Chondrocyte (in vitro differentiated cells): ENCODE measurements at places on chromosomes 16 and 17.

GRCh38 chr16:89442588-89442987, 47.8 kb downstream of the ANKRD11 start:
- DNase-seq, result no peak
- peaks cover 92% of the 10 kb centered on the region for H3K4me1 ChIP-seq
- no peaks in the 10 kb centered on the region for H3K36me3 ChIP-seq
- peak overlapping the region; percentile 99 for H3K27ac ChIP-seq
- peak overlapping the region; percentile 50 for H3K4me3 ChIP-seq

GRCh38 chr17:74164446-74165045, 38.9 kb upstream of the RPL38 start:
- no peaks in the 10 kb centered on the region for H3K36me3 ChIP-seq
- no peaks in the 10 kb centered on the region for H3K4me1 ChIP-seq
- no peak for DNase-seq
- peaks cover 32% of the 10 kb centered on the region for H3K27me3 ChIP-seq
- H3K27ac ChIP-seq, result no peak overlapping the region

- no peaks in the 10 kb centered on the region for H3K4me1 ChIP-seq
- H3K36me3 ChIP-seq, result no peaks in the 10 kb centered on the region
- no peak for DNase-seq
- H3K27ac ChIP-seq, result no peak overlapping the region
Observed at GRCh38 chr17:29331075-29331707, 37.2 kb upstream of the NUFIP2 start.

DNA sequence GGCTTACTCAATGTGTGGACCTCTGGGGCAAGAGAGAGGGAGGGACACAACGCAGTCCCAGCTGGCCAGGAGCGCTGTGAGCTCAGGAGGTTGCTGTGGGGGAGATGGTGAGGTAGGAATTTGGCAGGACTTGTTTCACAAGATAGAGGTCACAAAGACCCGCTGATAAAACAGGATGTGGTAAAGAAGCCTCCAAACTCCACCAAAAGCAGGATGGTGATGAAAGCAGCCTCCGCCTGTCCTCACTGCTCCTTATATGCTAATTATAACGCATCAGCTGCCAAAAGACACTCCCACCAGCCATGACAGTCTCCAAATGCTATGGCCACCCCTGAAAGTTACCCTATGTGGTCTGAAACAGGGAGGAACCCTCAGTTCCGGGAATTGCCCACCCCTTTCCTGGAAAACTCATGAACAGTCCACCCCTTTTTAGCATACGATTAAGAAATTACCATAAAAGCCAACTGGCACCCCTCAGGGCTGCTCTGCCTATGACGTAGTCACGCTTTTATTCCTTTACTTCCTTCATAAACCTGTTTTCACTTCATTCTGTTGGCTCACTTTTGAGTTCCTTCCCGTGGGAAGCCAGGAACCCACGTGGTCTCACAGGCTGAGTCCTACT, 5.3 kb upstream of the EIF4A3 start:
- H3K4me1 ChIP-seq, result peaks cover 40% of the 10 kb centered on the region
- H3K27me3 ChIP-seq, result no peaks in the 10 kb centered on the region
- H3K36me3 ChIP-seq, result no peaks in the 10 kb centered on the region
- H3K27ac ChIP-seq, result peak overlapping the region; percentile 88
- no peak overlapping the region for H3K4me3 ChIP-seq

DNA sequence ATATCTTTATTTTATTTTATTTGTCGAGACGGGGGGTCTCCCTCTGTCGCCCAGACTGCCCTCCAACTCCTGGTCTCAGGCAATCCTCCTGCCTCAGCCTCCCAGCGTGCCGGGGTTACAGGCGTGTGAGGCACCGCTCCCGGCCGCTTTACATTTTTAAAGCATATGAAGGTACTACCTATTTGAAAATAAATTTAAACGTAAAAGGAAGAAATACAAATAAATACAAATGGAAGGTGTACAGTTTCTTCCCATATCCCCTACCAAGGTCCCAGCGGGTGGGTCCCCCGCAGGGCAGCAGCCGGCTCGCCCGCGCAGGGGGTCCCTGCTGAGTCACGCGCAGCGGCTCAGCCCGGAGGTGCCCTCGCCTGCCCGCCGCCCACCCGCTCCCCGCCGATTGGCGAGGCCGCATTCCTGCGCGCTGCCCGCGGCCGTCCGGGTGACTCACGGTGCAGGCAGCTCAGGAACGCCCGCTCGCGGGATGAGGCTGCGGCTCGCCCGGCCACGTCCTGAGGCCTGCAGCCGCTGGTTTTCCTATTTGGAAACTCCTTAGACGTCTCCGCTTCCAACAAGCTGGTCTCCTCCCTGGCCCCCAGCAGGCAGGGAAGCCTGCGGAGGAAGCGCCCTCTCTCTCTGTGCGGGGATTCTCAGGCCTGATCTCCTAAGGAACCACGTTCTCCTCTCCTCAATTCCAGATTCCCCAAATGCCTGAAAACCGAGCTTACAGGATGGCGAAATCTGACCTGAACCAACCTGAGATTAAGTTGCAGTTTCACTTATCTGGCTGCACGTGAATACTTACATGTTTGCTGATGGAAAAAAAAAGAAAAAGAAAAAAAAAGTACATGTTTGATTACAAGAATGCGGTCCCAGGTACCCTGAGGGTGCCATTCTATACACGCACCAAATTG, 54.8 kb upstream of the MAP3K14 start:
- peak overlapping the region; percentile 60 for H3K4me3 ChIP-seq
- peaks cover 46% of the 10 kb centered on the region for H3K4me1 ChIP-seq
- DNase-seq, result peak; percentile 99
- no peaks in the 10 kb centered on the region for H3K27me3 ChIP-seq
- H3K36me3 ChIP-seq, result no peaks in the 10 kb centered on the region
- H3K27ac ChIP-seq, result peak overlapping the region; percentile 99

DNA sequence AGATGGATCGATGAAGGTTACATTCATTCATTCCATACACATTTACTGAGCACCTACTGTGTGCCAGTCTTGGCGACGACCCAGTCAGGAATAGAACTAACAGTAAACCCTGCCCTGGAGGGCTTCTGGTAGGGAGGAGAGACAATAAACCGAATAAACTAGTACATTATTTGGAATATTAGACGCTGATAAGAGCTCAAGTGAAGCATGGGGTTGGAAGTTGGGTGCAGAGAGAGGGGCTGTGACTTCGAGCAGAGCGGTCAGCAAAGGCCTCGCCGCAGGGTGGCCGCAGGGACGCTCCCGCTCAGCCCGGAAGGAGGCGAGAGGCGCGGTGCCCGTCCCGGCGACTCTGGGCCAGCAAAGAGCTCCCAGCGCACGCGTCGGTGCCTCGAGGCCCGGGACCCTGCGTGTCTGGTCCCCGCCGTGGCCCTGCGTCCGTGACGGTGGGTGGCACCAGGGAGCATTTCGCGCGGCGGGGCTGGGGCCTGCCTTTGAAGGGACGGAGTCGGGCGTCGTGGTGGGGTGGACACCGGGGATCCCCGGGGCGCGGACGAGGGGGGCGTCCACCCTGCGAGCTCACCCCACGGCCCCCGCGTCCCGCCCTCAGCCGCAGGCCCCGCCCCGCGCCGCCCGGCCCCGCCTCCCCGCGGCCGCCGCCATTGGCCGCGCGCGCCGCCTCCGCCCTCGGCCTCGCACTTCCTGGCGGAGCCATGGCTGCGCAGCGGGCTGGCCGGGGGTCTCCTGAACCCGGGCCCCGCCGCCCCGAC, at the start of gene KLHL36:
Gene KLHL36, plus strand, starts transcription at position 684 of the 767 bp plus-strand sequence. CDS start 2,357 bp downstream, outside the sequence.
- peak within 1 kb of the TSS; percentile 79 for H3K27ac ChIP-seq
- no peak for DNase-seq
- peaks cover 3% of the 10 kb centered on the region for H3K36me3 ChIP-seq
- H3K4me1 ChIP-seq, result peaks cover 34% of the 10 kb centered on the region
- peak within 1 kb of the TSS; percentile 74 for H3K4me3 ChIP-seq
- peaks cover 2% of the 10 kb centered on the region for H3K27me3 ChIP-seq

GRCh38 chr17:65931246-65932149, 260.4 kb downstream of the CEP112 start:
- no peak for DNase-seq
- H3K36me3 ChIP-seq, result peaks cover 12% of the 10 kb centered on the region
- H3K27me3 ChIP-seq, result no peaks in the 10 kb centered on the region
- H3K27ac ChIP-seq, result peak overlapping the region; percentile 49
- peaks cover 13% of the 10 kb centered on the region for H3K4me1 ChIP-seq

GRCh38 chr16:53058882-53059281, 4.1 kb downstream of the CHD9 start:
- no peak for DNase-seq
- peaks cover 2% of the 10 kb centered on the region for H3K36me3 ChIP-seq
- peak overlapping the region; percentile 45 for H3K27ac ChIP-seq
- H3K4me3 ChIP-seq, result no peak overlapping the region
- H3K27me3 ChIP-seq, result no peaks in the 10 kb centered on the region

GRCh38 chr16:82421851-82422250, 204.9 kb upstream of the CDH13 start:
- no peaks in the 10 kb centered on the region for H3K36me3 ChIP-seq
- peaks cover 19% of the 10 kb centered on the region for H3K27me3 ChIP-seq
- no peak overlapping the region for H3K27ac ChIP-seq

DNA sequence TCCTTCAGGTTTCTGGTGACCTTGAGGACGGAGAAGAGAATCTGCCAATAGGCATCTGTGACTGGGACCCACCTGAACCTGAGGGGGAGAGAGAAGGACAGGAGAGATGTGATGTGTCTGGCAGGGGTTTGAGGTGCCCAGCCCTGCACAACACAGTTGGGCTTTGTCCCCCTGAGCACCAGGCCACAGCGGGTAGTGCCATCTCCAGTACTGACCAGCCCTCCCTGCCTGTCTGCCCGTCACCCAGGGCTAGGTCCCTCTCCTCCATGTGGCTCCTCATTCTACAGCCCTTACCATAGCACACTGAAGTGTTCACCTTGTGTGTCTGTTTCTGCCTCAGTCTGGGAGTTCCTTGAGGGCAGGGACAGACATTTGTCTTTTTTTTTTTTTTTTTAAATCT, 30.8 kb downstream of the NLRP1 start:
- no peak overlapping the region for H3K4me3 ChIP-seq
- no peak overlapping the region for H3K27ac ChIP-seq
- H3K36me3 ChIP-seq, result peaks cover 10% of the 10 kb centered on the region

DNA sequence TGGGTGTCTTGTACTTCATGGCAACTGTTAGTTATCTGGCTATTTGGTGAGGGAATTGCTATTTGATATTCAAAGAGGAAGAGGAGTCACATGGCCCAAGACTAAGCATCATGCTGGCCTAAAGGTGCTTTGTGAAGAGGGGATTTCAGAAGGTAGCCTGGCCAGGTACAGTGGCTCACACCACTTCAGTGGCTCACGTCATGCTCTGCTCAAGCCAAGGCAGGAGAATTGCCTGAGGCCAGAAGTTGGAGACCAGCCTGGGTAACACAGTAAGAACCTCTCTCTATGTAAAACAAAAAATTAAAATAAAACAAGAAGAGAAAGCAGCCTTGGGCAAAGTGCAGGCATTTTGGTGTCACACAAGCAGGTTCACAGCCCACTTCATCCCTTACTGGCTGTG, 6.4 kb upstream of the MT1B start:
- H3K4me1 ChIP-seq, result peaks cover 4% of the 10 kb centered on the region
- H3K36me3 ChIP-seq, result peaks cover 2% of the 10 kb centered on the region
- H3K4me3 ChIP-seq, result no peak overlapping the region
- H3K27me3 ChIP-seq, result peaks cover 57% of the 10 kb centered on the region

- H3K27me3 ChIP-seq, result peaks cover 17% of the 10 kb centered on the region
- H3K27ac ChIP-seq, result no peak overlapping the region
- H3K36me3 ChIP-seq, result no peaks in the 10 kb centered on the region
- peaks cover 14% of the 10 kb centered on the region for H3K4me1 ChIP-seq
- peak overlapping the region; percentile 65 for H3K4me3 ChIP-seq
- DNase-seq, result no peak
Observed at GRCh38 chr17:66966298-66966697, 1.8 kb downstream of the CACNG4 start.

GRCh38 chr17:56160422-56160821, 7.1 kb downstream of the ANKFN1 start:
- no peak overlapping the region for H3K27ac ChIP-seq
- H3K27me3 ChIP-seq, result no peaks in the 10 kb centered on the region
- H3K4me3 ChIP-seq, result no peak overlapping the region
- H3K4me1 ChIP-seq, result peaks cover 5% of the 10 kb centered on the region
- no peaks in the 10 kb centered on the region for H3K36me3 ChIP-seq

DNA sequence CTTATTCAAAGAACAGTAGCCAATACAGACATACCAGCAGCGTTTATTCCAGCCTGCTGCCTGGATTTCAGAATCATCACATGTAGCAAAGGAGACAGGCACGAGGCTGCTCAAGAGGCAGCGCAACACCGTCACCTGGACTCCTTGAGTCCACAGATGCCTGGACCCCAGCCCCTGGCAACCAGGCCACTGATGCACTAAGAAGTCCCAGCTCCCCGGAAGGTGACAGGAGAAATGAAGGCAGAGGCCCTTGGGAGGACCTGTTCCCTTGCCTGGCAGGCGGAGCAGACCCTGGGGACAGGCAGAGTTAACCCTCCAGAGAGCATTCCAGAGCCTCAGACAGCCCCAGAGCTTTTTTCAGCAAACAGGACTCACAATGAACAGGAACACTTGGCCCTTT, 16.5 kb downstream of the SMIM5 start:
- H3K27ac ChIP-seq, result no peak overlapping the region
- no peak for DNase-seq
- peaks cover 15% of the 10 kb centered on the region for H3K36me3 ChIP-seq
- no peak overlapping the region for H3K4me3 ChIP-seq

GRCh38 chr16:78705694-78706093, 606.2 kb downstream of the WWOX start:
- H3K27me3 ChIP-seq, result no peaks in the 10 kb centered on the region
- no peak overlapping the region for H3K4me3 ChIP-seq

- H3K36me3 ChIP-seq, result no peaks in the 10 kb centered on the region
- DNase-seq, result no peak
- H3K27ac ChIP-seq, result no peak overlapping the region
- no peak overlapping the region for H3K4me3 ChIP-seq
- no peaks in the 10 kb centered on the region for H3K4me1 ChIP-seq
Observed at GRCh38 chr16:84207251-84207650, 16.3 kb downstream of the ADAD2 start.

DNA sequence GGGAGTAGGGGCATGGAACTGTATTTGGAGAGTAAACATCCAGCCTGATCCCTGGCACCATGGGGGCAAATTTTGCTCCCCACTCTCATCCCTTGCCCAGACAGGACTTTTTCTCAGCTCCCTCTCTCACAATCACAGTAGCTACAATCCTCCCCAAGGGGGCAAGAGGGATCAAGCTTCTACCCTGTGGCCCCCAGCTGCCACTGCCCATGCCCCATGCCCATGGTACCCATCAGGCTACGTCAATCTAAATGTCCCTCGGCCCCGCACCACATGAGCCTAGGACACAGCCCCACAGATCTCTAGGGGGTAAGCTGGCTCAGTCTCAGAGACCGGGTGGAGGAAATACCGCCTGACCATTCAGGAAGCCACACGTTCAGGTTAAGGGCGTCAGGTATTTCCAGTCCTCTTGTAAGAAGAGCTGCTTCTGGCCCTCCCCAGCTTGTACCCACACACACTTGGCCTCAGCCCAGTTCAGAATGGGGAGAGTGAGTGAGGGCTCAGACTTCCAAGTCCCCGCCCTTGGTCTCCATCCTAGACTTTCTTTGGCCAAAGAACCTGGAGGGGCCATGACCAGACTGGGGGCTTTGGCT, 1.8 kb downstream of the CACNB1 start:
- no peaks in the 10 kb centered on the region for H3K27me3 ChIP-seq
- H3K4me3 ChIP-seq, result peak overlapping the region; percentile 80
- peak overlapping the region; percentile 83 for H3K27ac ChIP-seq
- H3K4me1 ChIP-seq, result peaks cover 52% of the 10 kb centered on the region
- no peak for DNase-seq

- H3K4me3 ChIP-seq, result no peak overlapping the region
- DNase-seq, result no peak
- peaks cover under 1% of the 10 kb centered on the region for H3K36me3 ChIP-seq
- peaks cover 15% of the 10 kb centered on the region for H3K27me3 ChIP-seq
- peaks cover 16% of the 10 kb centered on the region for H3K4me1 ChIP-seq
Observed at GRCh38 chr17:49565948-49566491, 9.7 kb upstream of the NXPH3 start.
